Activated CD4-positive, CD25-positive, alpha-beta regulatory T cell (primary cell): ENCODE measurements at places on chromosomes 12 and 14.

DNA sequence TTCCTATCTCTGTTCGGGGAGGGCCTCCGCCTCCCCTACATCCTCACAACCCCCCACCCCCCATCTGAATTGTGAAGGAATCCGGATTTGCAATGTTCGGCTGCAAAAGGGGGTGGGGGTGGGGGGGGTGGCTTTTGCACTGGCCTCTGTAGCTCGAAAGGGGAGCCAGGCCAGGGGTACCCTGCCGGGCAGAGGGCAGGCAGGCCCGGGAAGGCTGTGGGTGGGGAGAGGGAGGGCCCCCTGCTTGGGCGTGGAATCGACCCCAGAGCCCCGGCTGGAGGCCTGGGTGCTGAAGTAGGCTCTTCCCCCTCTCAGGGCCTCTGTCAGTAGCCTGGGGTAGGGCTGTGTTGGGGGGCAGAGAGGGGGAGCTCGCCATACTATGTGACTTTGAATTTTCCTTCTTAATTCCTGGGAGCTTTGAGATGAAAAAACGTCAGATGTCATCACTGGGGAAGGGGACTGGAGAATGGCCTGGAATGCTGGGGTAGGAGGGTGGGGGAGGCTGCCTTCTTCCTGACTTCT, 1.1 kb downstream of the LRP1 start:
- no peak for DNase-seq

- no peak for DNase-seq
Measured at GRCh38 chr14:20455355-20456300, 602 bp downstream of the APEX1 start.

- no peak for DNase-seq
Measured at GRCh38 chr12:11758510-11759493, 109.3 kb downstream of the ETV6 start.

DNA sequence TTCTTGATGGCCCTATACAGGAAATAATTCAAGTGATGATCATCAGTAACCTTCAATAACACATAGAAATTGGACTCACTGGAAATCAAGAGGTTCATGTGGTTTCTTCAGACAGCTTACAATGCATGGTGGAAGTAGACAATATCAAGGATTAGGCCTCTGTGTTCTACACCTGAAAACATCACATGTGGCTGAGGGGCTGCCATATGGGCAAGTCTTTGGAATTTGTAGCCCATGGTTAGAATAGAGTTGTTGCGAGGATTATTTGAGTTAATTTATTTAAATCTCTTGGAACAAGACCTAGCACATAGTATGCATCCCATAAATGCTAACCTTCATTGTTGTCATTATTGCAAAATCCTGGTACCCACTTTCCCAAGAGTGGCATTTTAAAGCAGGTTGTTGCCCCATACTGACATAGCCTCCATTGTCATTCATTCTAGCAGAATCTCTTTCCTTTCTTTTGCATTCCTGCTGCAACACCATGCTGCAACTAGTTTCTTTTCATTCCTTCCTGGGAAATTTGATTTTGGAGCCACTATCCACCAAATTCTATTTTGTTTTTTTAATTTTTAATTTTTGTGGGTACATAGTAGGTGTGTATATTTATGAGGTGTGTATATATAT, 352.7 kb upstream of the NAV3 start:
- DNase-seq = no peak

DNA sequence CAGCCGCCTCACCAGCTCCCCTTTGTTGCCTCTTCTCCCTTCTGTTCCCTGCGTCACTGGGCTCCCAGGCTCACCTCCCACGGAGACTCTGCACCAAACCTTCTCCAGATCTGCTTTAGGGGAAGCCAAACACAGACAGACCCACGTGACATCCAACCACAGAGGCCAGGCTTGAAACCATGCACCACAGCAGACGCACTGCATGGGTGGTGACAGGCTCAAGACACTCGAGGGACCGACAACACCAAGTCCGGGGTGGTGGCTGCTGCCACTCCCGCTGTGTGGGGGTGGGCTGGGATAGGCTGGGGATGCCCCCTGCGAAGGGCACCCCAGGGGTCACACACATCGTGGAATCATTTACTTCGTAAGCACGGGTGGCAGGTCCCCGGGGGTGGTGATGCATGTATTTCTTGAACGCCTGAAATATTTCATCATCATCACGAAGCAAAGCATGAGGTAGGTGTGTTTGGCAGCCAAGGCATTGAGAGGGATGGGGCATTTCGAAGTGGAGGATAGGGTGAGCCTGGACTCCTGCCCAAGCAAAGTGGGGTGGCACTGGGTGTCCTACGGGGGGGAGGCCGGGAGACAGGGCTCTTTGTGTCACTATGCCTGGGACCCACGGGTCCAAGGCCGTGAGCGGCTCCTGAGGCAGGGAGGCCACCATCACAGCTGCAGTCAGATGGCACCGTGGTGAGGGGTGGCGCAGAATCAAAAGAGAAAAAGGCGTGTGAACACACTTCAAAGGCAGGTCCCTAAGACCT, 66.8 kb upstream of the RFLNA start:
- DNase-seq = no peak

DNA sequence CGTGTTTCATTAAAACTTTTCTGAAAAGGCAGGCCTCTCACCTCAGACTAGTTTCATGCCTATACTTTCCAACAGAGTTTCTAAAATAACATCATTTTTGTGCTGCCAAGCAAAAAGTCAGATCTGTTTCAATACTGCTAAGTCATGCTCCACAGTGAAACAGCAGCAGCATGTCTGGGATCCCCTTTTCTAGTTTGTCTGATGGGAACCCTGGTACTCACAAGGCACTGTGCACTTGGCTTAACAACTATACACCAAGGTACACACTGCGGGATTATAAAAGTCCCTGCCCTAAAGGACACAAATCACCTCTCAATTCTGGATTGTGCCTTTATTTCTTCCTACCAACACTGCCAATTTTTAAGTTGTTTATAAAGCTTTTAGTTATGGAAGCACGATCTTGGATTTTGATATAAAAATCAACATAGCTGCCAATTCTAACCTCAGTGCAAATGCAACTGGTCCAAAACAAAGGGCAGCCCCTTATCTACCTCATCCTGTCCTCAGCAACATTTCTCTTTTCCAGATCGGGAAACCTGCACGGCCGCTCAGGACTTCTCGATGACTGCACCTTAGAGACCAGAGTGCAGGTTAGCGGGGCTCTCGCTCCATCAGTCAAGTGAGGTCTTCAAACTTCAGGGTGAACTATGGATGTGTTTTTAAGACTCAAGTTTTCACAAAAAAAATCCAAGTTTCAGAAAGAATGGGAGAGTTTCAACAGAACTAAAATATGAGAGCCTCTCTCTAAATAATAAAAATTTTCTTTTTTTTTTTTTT, 1.7 kb upstream of the EIF5 start:
- DNase-seq = no peak

- DNase-seq = no peak
Measured at GRCh38 chr12:2891240-2892053, 756 bp downstream of the TULP3 start.
